Omental fat pad (tissue), 4 donors: ENCODE measurements at places on chromosomes 13 and 19.

- DNase-seq, result no peak
Observed at GRCh38 chr13:21541271-21541670, 62.7 kb downstream of the MICU2 start.

GRCh38 chr19:28694812-28695211 lies 518.1 kb downstream of the UQCRFS1 start:
- DNase-seq, result no peak

GRCh38 chr13:20106742-20107141 lies 54.1 kb downstream of the GJA3 start:
- DNase-seq, result no peak

DNA sequence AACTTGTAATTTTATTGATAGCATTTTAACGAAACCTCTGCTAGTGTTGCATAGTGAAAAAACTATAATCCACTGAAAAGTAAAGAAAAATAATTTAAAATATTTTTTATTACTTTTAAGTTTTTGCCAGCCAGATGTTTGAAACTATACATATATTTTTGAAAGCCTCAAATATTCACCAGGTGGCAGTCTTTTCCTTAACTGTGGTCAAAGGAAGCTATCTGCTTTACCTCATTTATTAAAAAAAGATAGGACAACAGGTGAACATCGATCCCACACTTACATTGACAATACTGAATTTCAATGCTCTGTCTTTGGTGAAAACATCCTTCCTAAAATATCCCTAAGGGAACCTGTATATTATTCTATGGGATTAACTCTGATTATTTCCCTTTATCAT lies 100.5 kb downstream of the TRPC4 start:
- no peak for DNase-seq

DNA sequence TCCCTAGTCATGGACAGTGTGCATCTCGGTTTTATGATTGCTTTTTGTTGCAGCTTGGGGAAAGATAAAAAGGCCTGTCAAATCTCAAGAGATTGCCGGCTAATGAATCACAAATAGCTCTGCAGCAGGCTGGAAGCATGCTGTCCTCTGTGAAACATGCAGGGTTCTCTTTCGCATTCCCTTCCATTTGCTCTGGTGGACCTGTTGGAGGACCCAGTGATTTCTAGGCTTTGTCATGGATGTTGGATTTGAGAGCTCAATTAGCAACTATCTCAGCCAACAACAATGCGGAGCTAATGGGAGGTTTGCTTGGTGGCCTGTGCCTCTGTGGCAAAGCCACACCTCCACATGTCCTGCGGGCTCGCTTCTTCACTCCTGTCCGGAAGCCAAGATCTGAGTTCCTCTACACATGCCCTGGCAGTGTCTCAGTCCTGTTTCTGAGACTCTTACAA lies 418.1 kb upstream of the ARGLU1 start:
- no peak for DNase-seq

DNA sequence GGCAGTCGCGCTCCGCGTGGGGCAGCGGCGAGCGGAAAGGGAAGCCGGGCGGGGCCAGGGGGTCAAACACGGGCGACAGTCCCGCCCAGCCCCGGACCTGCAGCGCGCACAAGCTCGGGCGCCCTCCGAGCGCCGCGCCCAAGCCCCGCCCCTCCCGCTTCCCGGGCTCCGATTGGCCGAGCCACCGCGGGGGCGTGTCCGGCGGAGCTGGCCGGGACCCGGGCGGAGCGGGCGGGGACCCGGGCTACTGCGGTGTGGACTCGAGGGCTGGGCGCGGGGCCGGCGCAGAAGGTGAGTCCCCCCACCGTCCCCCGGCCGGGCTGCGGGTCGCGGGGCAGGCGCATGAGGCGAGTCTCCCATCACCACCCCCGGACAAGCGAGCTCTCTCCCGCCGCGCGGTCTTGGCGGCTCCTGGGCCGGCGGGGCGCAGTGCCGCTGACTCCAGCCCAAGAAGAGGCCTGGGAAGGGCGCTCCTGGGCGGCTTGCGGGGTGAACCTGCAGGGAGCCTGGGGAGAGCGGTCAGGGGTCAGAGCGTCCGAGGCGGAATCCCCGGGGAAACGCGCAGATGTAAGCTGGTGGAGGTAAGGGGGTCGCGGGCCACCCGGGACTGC lies at the start of gene PLEKHF1:
Gene PLEKHF1, plus strand, starts transcription at position 247 of the 611 bp plus-strand sequence. CDS start 8,379 bp downstream, outside the sequence.
- DNase-seq, result peak; percentile 67

- DNase-seq, result no peak
Observed at GRCh38 chr13:106714271-106714982, 146.5 kb upstream of the ARGLU1 start.

DNA sequence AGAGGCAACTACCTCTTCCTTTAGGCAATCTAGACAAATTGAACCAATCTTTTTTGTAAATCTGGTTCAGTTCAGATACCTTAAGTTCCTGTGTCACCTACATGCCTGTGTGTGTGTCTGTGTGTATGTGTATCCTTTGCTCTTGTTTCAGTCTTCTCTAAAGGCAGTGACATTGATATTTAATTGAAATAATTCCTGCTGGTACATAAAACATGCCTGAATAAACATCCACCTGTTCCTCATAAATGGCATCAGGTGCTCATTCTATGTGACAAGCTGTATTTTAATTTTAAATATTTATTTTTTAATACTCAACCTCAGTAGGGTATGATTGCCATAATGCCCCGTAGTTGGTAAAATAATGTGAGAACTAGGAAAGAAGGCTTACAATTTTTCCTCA lies 1606.4 kb upstream of the PRR20A start:
- DNase-seq, result no peak

DNA sequence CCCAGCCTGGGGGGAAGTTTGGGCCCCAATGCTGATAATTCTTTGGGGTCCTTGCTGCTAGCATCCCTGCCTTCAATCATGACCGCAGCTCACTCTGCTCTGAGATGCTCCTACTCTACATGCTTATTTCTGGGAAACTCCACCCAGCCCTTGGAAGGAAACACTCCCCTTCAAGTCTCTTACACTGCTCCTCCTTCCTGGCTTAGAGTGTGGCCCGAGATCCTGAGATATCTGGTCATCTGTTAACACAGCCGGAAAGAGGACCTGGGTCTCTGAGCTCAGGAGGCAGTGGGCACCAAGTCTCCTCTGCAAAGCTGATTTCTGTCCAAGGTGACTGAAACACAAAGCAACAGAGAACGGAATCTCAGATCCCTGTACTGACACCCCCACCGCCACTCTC lies 33.0 kb downstream of the CYP4F2 start:
- no peak for DNase-seq

DNA sequence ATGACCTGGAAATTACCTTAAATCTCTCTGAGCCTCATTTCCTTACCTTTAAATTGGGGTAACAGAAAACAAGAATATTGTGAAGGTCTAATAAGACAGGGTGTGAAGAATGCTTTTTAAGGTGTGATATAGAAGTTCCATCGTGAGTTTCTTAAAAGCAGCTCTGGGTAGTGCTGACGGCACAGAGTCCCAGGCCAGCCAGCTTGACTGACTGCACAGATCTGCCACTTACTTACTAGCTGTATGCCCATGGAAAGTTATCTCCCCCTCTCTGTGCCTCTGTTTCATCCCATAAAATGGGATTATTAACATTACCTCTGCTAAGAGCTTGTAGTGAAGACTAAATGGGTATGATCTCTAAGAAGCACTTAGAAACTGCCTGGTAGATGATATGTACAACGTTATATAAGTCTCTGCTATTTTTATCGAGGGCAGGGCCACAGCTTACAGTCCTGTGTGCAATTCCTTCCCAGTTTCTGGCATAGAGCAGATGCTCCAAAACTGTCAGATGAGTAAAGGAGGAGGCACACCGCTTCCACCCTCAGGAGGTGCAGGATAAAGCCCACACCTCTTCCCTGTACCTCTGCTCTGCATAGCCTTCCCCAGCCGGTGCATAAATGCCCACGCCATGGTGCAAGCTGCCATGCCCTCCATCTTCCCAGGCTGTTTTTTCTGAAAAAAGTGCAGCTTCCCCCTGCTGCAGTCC lies 99.6 kb downstream of the MBNL2 start:
- DNase-seq, result no peak

GRCh38 chr13:112078879-112079531 lies 12.1 kb downstream of the SOX1 start:
- DNase-seq, result no peak

DNA sequence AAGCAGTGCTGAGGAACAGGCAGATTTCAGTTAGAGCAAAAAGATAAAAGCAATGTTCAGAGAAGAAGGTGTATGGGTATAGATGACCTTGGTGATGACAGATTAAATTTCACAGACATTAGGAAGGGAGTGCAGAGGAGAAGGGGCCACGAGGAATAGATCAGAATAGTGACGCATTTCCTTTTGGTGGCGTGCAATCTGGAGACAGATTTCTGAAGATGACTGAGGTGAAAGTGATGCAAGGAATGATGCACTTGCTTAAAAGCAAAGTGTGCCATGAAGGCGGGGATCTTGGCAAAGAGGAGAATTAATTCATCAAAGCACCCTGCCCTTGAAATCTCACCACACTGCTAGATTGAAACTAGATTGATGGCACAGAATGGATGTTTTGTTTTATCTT lies 202.4 kb downstream of the ITGBL1 start:
- no peak for DNase-seq

GRCh38 chr13:97276862-97277269 lies 54.7 kb downstream of the MBNL2 start:
- no peak for DNase-seq

DNA sequence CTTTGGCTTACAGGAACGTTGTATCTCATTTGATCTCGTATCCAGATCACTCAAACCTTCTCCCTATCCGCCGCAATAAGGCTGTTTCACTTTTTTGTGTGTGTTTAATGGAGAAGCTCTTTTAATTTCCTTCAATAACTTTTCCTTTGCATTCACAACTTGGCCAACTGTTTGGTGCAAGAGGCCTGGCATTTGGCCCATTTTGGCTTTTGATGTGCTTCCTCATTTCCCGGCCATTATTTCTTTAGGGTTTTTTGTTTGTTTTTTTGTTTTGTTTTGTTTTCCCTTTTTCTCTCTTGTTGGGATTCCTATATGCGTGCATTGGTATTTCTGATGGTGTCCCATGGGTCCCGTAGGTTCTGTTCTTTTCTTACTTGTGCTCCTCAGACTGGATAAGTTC lies 6.1 kb upstream of the UPF3A start:
- DNase-seq, result no peak

- DNase-seq, result no peak
Observed at GRCh38 chr13:48165727-48166126, 67.3 kb upstream of the ITM2B start.

DNA sequence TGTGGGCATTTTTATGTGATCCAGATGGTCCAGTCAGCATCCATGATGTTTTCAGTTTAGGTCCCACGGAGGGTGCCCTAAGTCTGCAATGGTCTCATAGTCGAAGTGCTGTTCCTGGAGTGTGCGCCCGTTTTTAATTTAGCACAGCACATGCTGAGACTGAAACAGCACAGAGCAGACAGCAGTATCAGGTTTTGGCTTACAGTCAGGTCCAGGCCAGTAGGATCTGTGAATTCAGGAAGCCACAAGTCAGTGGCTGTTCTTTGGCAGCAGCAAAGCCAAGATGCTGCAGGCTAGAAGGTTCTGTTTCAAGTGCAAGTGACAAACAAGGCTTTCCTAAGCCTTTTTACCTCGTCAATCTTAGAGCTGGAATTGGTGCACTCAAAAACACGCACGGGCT lies 18.3 kb downstream of the FBXO27 start:
- no peak for DNase-seq

GRCh38 chr19:41575998-41576397 lies at the start of gene CEACAM21:
CEACAM21 (plus strand) TSS chr19:41576166; CDS start chr19:41576275, 109 bp downstream.
- DNase-seq, result no peak

- no peak for DNase-seq
Observed at GRCh38 chr19:23318143-23318542, 67.9 kb upstream of the ZNF724 start.
